ENCODE measurements at places on chromosomes 2 and 18. TPM values are rescaled to one million over a fixed set of nuclear protein-coding genes. Genes with fewer than 3 reads are reported as not detected.

The SERPINB7 gene
- not detected for total RNA-seq

The ERBB4 gene
- not detected for total RNA-seq

The METTL21A gene
- 32.1 TPM for total RNA-seq

The CKAP2L gene
- 27.2 TPM for total RNA-seq

The ABCB11 gene
- not detected for total RNA-seq

The AOX1 gene
- total RNA-seq: not detected

The NT5C1B gene
- not detected for total RNA-seq

The HK2 gene
- total RNA-seq: 102 TPM

The FMNL2 gene
- 14.3 TPM for total RNA-seq

The DHRS9 gene
- total RNA-seq: 3.3 TPM

- no peaks in the 10 kb centered on the region for H3K27me3 ChIP-seq
- no peak overlapping the region for H3K27ac ChIP-seq
- no peaks in the 10 kb centered on the region for H3K36me3 ChIP-seq
- DNase-seq: peak; percentile 18
- H3K4me1 ChIP-seq: peaks cover 16% of the 10 kb centered on the region
These were observed 27.6 kb downstream of the C2orf76 start for GRCh38 chr2:119338826-119339561.

GRCh38 chr2:134454426-134454825 is 200.6 kb downstream of the MGAT5 start:
- H3K27ac ChIP-seq: no peak overlapping the region
- H3K36me3 ChIP-seq: no peaks in the 10 kb centered on the region
- no peak for DNase-seq
- no peaks in the 10 kb centered on the region for H3K27me3 ChIP-seq
- no peak overlapping the region for H3K4me3 ChIP-seq

GRCh38 chr2:128520791-128521190 is 202.1 kb upstream of the HS6ST1 start:
- H3K27ac ChIP-seq: peak overlapping the region; percentile 5
- no peak overlapping the region for H3K4me3 ChIP-seq
- H3K4me1 ChIP-seq: peaks cover 21% of the 10 kb centered on the region
- peaks cover 8% of the 10 kb centered on the region for H3K27me3 ChIP-seq
- H3K36me3 ChIP-seq: no peaks in the 10 kb centered on the region

- no peaks in the 10 kb centered on the region for H3K27me3 ChIP-seq
- peaks cover 4% of the 10 kb centered on the region for H3K36me3 ChIP-seq
- no peak overlapping the region for H3K4me3 ChIP-seq
- DNase-seq: no peak
- no peak overlapping the region for H3K27ac ChIP-seq
- peaks cover 26% of the 10 kb centered on the region for H3K4me1 ChIP-seq
These were observed 161.3 kb downstream of the SETBP1 start for GRCh38 chr18:44841752-44842587.

GRCh38 chr2:2563309-2563860 is 232.3 kb upstream of the MYT1L start:
- no peaks in the 10 kb centered on the region for H3K27me3 ChIP-seq
- no peak for DNase-seq
- H3K27ac ChIP-seq: no peak overlapping the region
- H3K4me3 ChIP-seq: no peak overlapping the region

GRCh38 chr2:223560749-223561435 is 41.3 kb downstream of the SCG2 start:
- peaks cover 4% of the 10 kb centered on the region for H3K4me1 ChIP-seq
- H3K4me3 ChIP-seq: no peak overlapping the region
- no peak for DNase-seq
- no peaks in the 10 kb centered on the region for H3K27me3 ChIP-seq
- no peak overlapping the region for H3K27ac ChIP-seq

GRCh38 chr2:55327470-55328230 is 58.6 kb upstream of the MTIF2 start:
- no peak overlapping the region for H3K4me3 ChIP-seq
- H3K27ac ChIP-seq: no peak overlapping the region
- no peak for DNase-seq
- H3K4me1 ChIP-seq: no peaks in the 10 kb centered on the region

DNA sequence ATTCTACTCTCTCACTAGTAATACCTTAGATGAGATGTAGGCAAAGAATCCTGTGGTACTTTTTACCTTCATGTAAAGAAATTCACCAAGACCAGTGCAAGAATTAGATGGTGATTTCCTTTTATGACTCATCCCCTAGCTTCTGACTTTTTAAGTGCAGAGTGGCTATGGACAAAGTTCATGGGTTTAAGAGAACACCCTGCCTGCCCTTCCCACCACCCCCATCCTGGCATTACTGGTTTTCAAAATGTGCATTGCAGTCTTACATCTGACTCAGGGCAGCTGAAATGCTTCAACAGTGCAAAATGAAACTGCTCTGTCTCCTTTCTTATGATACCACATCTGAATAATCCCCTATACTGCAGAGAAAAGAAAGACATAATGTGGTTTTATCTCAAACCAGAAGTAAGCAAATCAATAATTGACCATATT is 22.6 kb downstream of the MAIP1 start:
- peak overlapping the region; percentile 47 for H3K27ac ChIP-seq
- no peak overlapping the region for H3K4me3 ChIP-seq
- H3K27me3 ChIP-seq: no peaks in the 10 kb centered on the region
- H3K4me1 ChIP-seq: peaks cover 20% of the 10 kb centered on the region
- peak; percentile 24 for DNase-seq

- no peak overlapping the region for H3K4me3 ChIP-seq
- H3K36me3 ChIP-seq: no peaks in the 10 kb centered on the region
- H3K27ac ChIP-seq: no peak overlapping the region
- no peak for DNase-seq
- no peaks in the 10 kb centered on the region for H3K27me3 ChIP-seq
- H3K4me1 ChIP-seq: no peaks in the 10 kb centered on the region
These were observed 280.9 kb downstream of the PTPRM start for GRCh38 chr18:7848054-7848412.

DNA sequence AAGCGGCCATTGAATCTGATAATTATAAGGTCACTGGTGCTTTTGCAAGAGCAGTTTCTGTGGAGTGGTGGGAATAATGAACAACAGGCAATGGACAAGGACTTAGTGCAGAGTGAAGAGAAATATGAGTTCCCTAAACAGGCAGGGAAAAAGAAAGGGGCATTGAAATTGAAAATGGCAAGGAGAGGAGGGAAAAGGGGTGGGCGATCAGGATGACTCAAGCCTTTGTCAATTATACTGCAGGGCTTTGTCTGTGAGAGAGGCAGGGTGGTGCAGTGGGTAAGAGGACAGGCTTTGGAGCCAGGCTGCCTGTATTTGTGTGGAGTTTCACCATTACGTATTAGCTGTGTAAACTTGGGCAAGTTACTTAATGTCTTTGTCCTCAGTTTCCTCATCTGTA is 29.5 kb upstream of the PAIP2B start:
- no peak overlapping the region for H3K27ac ChIP-seq
- H3K4me1 ChIP-seq: no peaks in the 10 kb centered on the region
- no peaks in the 10 kb centered on the region for H3K36me3 ChIP-seq
- no peak for DNase-seq
- H3K27me3 ChIP-seq: peaks cover 16% of the 10 kb centered on the region
- H3K4me3 ChIP-seq: no peak overlapping the region

DNA sequence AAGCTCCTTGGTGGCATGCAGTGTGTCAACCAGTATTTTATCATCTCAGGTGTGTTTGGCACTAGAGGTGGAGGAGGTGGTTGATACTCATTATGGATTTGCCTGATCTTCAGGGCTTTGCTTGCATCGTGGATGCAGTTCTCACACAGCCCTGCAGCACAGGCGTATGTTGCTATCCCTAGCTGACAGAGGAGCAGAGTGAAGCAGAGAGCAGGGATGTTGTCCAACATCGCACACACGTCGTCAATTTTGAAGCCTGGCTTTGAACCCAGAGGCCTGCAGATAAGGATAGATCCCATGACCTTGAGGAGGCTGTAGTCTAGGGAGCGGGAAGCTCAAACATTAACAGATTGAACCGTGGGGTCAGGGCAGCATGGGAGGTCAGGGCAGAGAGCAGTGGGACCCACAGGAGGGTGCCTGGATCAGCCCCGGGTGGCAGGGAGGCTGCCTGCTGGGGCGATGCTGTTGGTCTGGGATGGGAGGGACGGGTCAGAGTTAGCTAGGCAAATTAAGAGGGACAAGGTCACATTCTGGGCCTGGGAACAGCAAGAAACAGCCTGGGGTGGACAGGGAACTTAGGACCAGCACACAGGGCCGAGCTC is 4.2 kb downstream of the RNF144A start:
- DNase-seq: no peak
- H3K27me3 ChIP-seq: no peaks in the 10 kb centered on the region
- no peak overlapping the region for H3K4me3 ChIP-seq
- peaks cover 56% of the 10 kb centered on the region for H3K36me3 ChIP-seq
- no peak overlapping the region for H3K27ac ChIP-seq

GRCh38 chr2:235723811-235724465 is 230.1 kb downstream of the AGAP1 start:
- no peak overlapping the region for H3K27ac ChIP-seq
- DNase-seq: no peak
- no peaks in the 10 kb centered on the region for H3K4me1 ChIP-seq
- H3K36me3 ChIP-seq: no peaks in the 10 kb centered on the region
- H3K27me3 ChIP-seq: no peaks in the 10 kb centered on the region
- no peak overlapping the region for H3K4me3 ChIP-seq

GRCh38 chr2:34353509-34354113 is 754.5 kb upstream of the FAM98A start:
- H3K27ac ChIP-seq: no peak overlapping the region
- no peaks in the 10 kb centered on the region for H3K27me3 ChIP-seq
- DNase-seq: no peak
- no peaks in the 10 kb centered on the region for H3K36me3 ChIP-seq

DNA sequence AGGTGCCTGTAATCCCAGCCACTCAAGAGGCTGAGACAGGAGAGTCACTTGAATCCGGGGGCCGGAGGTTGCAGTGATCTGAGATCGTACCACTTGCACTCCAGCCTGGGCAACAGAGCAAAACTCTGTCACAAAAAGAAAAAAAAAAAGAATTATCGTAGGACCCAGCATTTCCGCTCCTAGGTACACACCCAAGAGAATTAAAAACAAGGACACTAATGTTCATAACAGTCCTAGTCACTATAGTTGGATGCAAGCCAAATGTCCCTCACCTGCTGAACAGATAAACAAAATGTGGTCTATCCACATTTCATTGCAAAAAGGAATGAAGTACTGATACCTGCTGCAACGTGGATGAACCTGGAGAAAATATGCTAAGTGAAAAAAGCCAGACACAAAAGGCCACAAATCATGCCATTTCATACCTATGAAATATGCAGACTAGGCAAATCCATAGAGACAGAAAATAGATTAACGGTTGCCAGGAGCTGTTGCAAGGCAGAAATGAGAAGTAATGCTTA is 21.2 kb downstream of the ADRA2B start:
- H3K4me1 ChIP-seq: no peaks in the 10 kb centered on the region
- H3K4me3 ChIP-seq: no peak overlapping the region
- peaks cover 15% of the 10 kb centered on the region for H3K27me3 ChIP-seq
- H3K27ac ChIP-seq: no peak overlapping the region
- no peak for DNase-seq

- no peak overlapping the region for H3K27ac ChIP-seq
- H3K4me1 ChIP-seq: no peaks in the 10 kb centered on the region
- H3K36me3 ChIP-seq: no peaks in the 10 kb centered on the region
- H3K27me3 ChIP-seq: no peaks in the 10 kb centered on the region
- H3K4me3 ChIP-seq: no peak overlapping the region
These were observed 601.6 kb downstream of the CPS1 start for GRCh38 chr2:211157856-211158463.

- H3K27me3 ChIP-seq: peaks cover 3% of the 10 kb centered on the region
- no peaks in the 10 kb centered on the region for H3K4me1 ChIP-seq
- H3K36me3 ChIP-seq: no peaks in the 10 kb centered on the region
These were observed 87.4 kb upstream of the CAPN13 start for GRCh38 chr2:30894498-30895119.

- no peaks in the 10 kb centered on the region for H3K27me3 ChIP-seq
- H3K27ac ChIP-seq: no peak overlapping the region
- H3K4me1 ChIP-seq: peaks cover 32% of the 10 kb centered on the region
- DNase-seq: no peak
- H3K36me3 ChIP-seq: no peaks in the 10 kb centered on the region
These were observed 129.4 kb upstream of the CXCR4 start for GRCh38 chr2:136247204-136247950.

GRCh38 chr18:24033641-24034412 is 19.3 kb downstream of the TTC39C start:
- no peak for DNase-seq
- peaks cover 28% of the 10 kb centered on the region for H3K4me1 ChIP-seq
- no peak overlapping the region for H3K4me3 ChIP-seq
- no peak overlapping the region for H3K27ac ChIP-seq

- H3K4me3 ChIP-seq: no peak overlapping the region
- DNase-seq: no peak
- no peaks in the 10 kb centered on the region for H3K4me1 ChIP-seq
- H3K27ac ChIP-seq: no peak overlapping the region
- no peaks in the 10 kb centered on the region for H3K27me3 ChIP-seq
These were observed 40.2 kb downstream of the CCBE1 start for GRCh38 chr18:59657012-59657411.

- no peaks in the 10 kb centered on the region for H3K4me1 ChIP-seq
- H3K27ac ChIP-seq: no peak overlapping the region
- H3K4me3 ChIP-seq: no peak overlapping the region
- no peaks in the 10 kb centered on the region for H3K36me3 ChIP-seq
- no peak for DNase-seq
These were observed 362.0 kb downstream of the CLIP4 start for GRCh38 chr2:29477186-29477585.
